ENCODE measurements at places on chromosomes 4 and X.

DNA sequence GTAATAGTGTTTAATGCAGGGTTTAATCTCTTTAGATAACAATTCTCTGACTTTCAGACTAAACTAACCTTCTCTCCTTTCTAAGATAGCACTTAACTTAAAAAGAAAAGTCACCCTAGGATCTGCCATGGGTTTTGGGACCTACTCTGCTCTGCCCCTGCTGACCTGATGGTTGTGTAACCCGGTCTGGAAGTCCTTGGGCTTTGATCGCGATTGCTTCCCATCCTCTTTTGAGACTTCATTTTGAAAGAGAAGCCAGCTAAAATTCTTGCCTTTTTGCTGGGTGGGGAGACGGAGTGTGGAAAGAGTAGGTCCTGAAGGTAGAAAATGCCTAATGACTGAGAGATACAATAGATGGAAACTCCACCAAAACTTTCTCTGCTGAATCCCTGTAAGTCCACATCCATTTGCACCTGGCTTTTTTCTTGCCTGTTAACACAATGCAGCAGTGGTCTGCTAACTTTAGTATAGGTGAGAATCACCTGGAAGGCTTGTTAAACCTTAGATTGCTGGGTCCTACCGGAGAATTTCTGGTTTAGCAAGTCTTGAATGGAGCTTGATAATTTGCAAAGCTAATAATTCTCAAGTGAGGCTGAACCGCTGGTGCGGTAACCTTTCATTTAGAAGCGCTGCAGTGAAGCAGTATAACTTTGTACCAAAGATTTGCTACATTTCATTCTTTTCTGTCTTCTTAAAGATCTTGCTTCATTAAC lies 45.6 kb upstream of the CCSER1 start:
- no peak for DNase-seq

- DNase-seq, result no peak
Measured at GRCh38 chr4:145635630-145636029, 16.4 kb downstream of the MMAA start.

DNA sequence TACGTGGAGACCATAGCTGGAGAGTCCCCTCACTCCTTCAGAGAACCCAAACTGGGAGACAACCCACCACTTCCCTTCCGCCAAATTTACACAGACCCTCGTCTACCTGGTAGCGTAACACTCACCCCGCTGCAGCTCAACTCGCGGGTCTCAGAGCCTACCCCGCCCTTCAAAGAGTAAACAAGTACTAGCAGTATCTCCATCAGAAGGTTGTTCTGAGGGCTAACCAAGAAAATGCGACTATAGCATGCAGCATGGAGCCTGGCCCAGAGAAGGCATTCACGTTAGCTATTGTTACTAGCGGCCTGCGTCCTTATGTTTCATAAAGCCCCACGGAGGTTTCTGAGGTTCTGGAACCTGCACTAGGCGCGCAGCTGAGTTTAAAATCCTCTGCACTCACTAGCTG lies 531 bp upstream of the MANBA start:
- peak; percentile 42 for DNase-seq

DNA sequence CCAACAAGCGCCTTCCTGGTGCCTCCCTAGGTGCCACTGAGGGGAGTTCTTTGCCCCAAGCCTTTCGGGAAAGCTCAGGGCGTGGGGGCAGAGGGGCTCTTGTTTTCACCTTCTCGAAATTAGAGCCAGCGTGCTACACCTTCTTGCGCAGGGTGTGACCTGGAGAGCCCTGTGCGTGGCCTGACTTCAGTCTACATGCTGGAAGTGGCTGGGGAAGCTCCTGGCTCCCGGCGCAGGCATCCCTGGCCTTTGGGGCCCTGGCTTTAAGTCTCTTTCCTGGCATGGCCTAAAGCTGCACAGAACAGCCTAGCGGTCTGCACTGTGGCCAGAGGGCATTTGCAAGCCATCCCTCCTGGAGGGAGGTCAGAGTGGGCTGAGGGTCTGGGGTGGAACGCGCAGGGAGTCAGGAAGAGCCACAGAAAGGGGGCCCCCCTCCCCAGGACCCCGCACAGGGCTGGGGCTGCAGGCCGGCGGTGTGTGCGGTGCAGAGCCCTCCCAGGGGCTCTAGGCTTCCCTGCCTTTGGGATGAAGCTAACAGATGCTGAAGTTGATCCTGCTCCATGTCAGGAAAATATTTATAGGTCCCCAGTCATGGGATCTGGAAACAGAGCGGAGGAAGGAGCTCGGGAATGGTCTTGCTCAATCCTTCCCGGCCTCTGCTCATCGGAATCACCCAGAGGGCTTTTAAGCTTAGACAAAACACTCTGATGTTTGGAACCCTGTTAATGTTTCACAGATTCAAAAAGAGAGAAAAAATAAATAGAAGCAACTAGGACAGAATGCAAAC lies 781 bp upstream of the SPON2 start:
- no peak for DNase-seq

- DNase-seq, result no peak
Measured at GRCh38 chr4:68038272-68038671, 75.0 kb upstream of the TMPRSS11A start.

- no peak for DNase-seq
Measured at GRCh38 chr4:166044871-166045270, 171.8 kb downstream of the TLL1 start.

GRCh38 chr4:36533944-36534343 lies 252.5 kb downstream of the DTHD1 start:
- no peak for DNase-seq

- no peak for DNase-seq
Measured at GRCh38 chr4:72507167-72507566, 61.9 kb downstream of the ADAMTS3 start.

- DNase-seq, result no peak
Measured at GRCh38 chr4:169861593-169861992, 103.8 kb upstream of the HPF1 start.

DNA sequence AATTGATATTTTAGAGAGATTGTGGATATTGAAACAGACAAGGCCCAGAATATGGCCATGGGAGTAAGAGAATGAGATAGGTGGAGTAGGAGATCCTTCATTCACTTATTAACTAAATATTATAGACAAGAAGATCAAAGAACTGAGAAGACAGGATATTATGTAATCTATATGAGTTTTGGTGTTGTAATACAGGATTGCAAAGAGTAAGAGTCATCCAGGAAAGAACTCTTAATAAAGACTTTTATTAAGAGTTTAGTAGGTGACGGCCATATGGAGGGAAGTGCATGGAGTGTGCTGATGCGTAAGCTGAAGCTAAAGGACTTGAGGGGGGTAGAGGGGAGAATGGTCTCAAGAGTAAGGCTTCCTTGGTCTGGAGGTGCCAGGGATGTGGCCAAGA lies 153.7 kb downstream of the VEGFC start:
- no peak for DNase-seq

Data from pons (tissue), 1 donor.